ENCODE measurements at places on chromosomes 13 and 19. TPM values are rescaled to one million over a fixed set of nuclear protein-coding genes. Genes with fewer than 3 reads are reported as not detected.

The MADCAM1 gene
- 0.63 TPM for total RNA-seq

The FARP1 gene
- total RNA-seq: 200 TPM

The METTL21C gene
- total RNA-seq: not detected

The ZNF283 gene
- 71.1 TPM for total RNA-seq

The IL12RB1 gene
- not detected for total RNA-seq

The CEACAM6 gene
- not detected for total RNA-seq

The KANK3 gene
- total RNA-seq: 3.8 TPM

The OR4F17 gene
- total RNA-seq: not detected

The SOX1 gene
- 15.7 TPM for total RNA-seq

The DOCK6 gene
- total RNA-seq: 5.9 TPM

The ADM5 gene
- 1.9 TPM for total RNA-seq

The C1QTNF9B gene
- total RNA-seq: not detected

The ATP4B gene
- not detected for total RNA-seq

The RYR1 gene
- 9.1 TPM for total RNA-seq

Measured in parietal lobe (tissue), 2 donors.